ENCODE measurements at places on chromosomes 5 and 9.

DNA sequence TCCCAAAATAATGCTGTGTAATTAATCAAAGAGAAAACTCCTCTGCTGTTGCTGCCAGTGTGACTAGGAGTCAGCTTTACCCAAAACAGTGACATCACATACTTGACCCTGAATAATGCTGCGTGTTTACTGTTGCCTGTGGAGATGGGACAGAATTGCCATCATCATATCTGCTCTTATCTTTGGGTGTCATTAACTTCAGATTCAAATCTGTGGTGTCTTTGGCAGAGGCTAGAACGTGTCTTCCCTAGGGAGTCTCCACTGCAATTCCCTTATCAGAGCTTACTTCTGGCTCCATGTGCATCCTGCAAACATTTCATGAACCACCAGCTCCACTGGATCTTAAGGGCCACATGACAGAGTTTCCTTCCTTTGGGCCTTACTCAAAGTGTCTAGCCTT is 88.9 kb upstream of the MRPS30 start:
- no peak for DNase-seq

- DNase-seq: no peak
These were observed 22.9 kb upstream of the CAVIN4 start for GRCh38 chr9:100554935-100555401.

GRCh38 chr5:78819166-78819565 is 165.9 kb downstream of the ARSB start:
- DNase-seq: no peak

DNA sequence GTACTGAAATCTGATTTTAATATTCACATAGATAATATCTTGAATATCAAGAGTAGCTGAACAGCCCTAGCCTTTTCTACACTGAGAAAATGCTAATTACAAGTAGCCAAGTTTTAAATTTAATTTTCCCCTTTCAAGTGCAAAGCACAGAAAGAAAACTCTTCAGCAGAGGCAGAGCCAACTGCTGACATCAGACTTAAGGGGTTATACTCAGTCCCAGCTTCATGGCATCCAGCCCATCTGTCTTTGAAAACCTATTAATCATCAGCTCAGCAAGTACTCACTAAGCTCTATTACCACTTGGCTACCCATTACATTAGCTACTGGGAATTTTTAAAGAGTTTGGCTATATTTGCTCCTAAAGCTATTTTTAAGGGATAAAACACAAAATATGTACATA is 220.5 kb downstream of the SLC12A2 start:
- DNase-seq: no peak

GRCh38 chr5:5795074-5795771 is 372.7 kb downstream of the ICE1 start:
- DNase-seq: no peak

Measured in GM04503 (cell line).